Activated CD4-positive, alpha-beta T cell treated with anti-CD3 and anti-CD28 coated beads, Interleukin-10, Interleukin-2, amounts not matched to agents 100 ng/mL and 50 ng/mL, durations not matched to agents 16 hours and 8 hours (primary cell): ENCODE measurements at places on chromosomes 4 and X.

DNA sequence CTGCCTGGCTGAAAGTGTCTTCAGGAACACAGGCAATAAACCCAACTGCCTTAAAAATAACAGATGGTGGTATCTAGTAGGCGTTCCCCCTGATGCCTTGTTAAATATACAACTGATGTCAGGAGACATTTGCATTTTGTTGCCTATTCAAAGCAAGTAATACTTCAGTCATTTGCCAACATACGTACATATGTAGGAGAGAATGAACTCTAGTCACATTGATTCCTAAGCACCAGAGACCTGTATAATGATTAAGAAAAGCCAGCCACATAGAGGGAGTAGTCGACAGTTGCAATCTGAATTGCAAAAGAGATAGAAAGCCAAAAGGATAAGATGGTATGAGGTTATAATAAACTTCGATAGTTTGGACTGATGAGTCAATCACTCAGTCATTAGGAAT is 191.0 kb upstream of the EMCN start:
- DNase-seq: no peak

GRCh38 chr4:83639849-83640493 is 104.1 kb downstream of the GPAT3 start:
- DNase-seq: peak; percentile 69

DNA sequence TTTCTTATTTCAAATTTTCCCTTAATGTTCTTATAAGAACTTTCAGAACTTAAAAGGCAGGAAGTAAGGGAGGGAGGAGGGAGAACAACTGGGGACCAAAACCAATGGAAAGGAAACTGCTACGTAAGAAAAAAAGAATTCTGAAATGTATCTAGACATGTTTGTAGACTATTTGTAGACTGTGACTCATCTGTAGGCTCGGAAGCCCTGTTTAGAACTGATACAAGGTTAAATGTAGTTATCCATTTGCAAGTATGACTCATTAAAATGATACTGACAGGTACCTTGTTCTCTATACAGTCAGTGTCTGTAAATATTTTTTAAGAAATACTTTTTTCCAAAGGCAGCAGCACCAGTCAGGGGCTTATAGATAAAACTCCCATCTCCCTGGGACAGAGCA is 202.0 kb downstream of the DHX15 start:
- DNase-seq: peak; percentile 10

GRCh38 chr4:10492464-10492863 is 35.2 kb upstream of the ZNF518B start:
- no peak for DNase-seq

DNA sequence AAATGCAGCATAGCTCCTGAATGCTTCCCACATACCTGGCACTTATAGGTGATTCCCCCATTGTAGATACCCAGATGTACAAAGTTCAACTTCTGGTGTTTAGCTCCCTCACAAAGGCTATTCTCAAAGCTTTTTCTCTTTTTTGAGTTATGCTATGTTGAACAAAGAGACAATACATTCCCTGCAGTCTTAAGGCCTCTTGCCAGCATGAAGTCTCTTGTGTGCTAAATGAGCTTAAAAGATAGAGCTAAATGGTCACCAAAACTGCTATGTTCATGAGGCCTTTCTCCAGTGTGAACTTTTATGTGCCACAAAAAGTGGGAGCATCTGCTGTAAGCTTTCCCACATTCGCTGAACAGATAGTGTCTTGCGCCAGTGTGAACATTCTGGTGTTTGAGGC is 111.2 kb upstream of the TMEM47 start:
- no peak for DNase-seq

GRCh38 chr4:33737726-33738125 is 2506.6 kb downstream of the ARAP2 start:
- DNase-seq: no peak

DNA sequence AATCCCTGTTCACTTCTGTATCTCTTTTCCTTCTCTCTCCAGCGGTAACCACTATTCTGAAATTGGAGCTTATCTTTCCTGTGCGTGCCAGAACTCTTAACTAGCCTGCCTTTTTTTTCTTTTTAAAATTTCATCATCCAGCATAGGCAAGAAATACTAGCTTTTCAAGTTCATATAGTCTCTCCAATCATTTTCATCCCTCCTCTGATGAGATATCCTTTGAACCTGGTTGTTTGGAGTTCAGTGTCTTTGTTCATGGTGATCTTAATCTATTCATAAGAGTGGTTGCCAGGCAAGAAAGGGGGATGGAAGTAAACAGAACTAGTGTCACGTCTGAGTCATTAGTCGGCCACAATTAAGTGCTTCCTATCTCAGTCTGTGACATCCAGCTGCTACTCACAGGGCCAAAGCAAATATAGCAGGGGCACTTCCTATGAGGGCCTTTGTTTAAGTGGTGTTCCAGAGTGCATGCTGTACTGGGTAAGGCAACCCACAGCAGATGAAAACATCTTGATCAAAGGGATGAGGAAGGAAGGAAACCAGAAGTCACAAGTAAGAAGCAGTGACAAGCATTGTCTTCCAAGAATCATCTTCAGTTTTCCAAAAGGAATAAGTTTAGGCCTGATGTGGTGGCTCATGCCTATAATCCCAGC is 56.4 kb upstream of the XIAP start:
- DNase-seq: peak; percentile 53

- DNase-seq: no peak
Observed at GRCh38 chrX:42017971-42018370, 94.6 kb upstream of the CASK start.

- DNase-seq: no peak
Observed at GRCh38 chr4:53830511-53830910, 233.9 kb downstream of the CHIC2 start.

DNA sequence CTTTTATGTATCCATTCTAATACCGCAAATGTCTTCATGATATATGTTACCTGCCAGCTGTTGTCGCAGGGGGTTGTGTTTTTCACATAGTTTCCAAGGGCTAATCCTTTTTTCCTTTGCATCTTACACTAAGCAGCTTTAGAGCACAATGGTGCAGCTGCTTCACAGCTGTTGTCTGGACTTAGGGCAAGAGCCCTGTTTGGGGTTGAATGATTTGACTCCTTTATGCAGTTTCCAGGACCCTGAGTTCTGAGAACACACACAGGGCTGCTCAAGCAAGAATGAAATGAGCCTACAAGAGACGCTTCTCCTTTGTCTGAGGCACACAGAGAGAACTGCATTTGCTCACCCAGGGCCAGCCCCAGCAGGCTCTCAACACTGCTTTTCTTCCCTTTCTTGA is 20.2 kb downstream of the CCNG2 start:
- DNase-seq: no peak

DNA sequence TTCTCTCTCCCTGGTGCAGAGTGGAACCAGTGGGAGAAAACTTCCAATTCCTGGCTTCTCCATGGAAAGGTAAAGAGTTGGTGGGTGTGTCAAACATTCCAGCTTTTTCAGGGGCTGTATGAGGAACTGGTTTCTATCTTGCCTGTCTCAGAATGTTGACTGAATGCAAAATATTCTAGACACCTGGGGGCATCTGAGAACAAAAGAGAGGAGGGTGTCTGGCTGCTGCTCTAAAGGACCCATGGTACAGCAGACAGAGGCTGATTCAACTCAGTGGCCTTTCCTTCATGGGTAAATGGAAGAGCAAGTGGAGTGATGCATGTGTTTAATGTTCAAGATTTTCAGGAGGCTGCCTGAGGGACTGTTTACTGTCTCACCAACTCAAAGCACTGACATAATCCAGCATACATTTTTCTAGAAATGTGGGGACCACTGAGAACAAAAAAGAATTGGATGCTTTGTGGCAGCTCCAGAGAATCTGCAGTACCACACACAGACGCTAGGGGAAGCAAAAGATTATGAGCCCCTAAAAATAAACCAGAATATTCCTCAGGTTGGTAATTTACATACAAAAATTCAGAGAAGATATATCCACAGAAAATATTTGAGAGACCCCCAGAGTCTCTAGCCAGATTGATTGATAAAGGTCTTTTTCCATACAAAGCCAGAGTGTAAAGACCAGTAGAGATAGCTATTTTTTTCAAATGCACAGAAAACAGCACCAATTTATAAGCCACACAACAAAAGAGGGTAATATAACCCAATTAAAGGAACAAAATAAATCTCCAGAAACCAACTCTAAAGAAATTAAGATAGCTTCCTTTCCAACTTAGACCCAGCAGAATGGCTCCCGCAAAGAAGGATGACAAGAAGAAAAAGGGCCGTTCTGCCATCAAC is 48.0 kb upstream of the STARD8 start:
- no peak for DNase-seq

- no peak for DNase-seq
Observed at GRCh38 chr4:141789716-141790115, 153.3 kb downstream of the IL15 start.

GRCh38 chrX:69116077-69116476 is 49.2 kb downstream of the PJA1 start:
- DNase-seq: no peak

- DNase-seq: no peak
Observed at GRCh38 chr4:189285377-189285776, 655.3 kb upstream of the FRG1 start.

DNA sequence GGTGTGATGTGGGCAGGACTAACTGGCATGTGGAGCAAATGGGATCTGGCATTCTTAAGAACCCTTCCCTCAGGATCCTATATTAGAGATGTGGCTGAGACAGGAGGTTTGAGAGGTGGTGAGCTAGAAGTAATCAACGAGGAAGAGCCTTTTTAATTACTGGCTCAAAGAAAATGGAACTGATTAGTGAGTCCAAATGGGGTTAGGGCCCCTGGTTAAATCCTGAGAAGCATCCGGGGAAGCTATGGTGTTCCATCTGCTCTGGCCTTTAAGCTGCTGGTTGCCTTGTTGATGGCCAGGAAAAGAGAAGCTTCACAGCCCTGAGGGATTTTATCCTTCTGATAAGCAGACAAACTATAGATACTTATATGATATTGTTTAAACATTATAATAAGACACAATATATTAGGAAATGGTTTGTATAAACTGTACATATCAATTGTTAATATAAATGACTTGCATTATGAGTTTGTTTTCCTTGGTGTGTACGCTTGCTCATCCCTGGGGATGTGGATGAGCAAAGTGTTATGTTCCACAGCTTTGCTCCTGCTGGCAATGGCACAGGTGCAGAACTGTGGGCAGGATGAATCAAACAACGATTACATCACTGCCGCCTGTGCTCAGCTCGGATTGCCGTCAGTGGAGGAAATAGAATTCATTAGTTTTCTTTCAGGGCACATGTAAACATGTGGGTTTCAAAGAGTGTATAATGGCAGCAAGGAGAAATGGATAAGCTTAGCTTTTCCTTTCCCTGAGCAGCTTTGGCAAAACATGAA is 328.6 kb upstream of the ARX start:
- no peak for DNase-seq

- no peak for DNase-seq
Observed at GRCh38 chr4:10706236-10706635, 21.7 kb upstream of the CLNK start.

- DNase-seq: no peak
Observed at GRCh38 chrX:108590496-108590895, 145.9 kb downstream of the IRS4 start.

DNA sequence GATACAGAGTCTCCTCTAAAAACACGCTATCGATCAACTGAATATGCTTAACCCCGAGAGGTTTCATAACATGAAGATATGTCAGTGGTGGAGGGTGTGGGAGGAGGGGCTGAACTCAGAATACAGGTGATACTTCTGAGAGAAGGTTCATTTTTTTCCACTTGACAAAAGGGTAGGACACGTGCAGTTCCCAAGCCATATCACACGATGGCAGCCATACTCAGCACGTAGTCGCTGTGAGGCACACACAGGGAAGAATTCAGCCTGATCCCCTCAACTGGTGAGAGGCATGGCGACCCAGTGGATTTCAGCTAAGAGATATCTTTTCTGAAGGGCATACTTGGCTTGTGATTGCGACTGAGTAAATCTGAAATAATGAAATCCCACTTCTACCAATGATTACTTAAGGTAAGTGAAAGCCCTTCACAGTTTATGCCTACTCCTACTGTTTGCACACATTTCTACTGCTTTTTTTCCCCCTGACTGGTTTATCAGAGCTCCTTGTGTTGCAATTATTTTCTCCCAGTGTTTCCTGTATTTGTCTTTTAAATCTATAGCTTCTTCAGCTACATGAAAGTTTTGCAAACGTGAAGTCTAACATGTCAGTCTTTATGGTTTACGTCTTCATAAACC is 133.1 kb downstream of the CORIN start:
- DNase-seq: peak; percentile 28

GRCh38 chr4:149077181-149077580 is 635.0 kb upstream of the NR3C2 start:
- DNase-seq: no peak

DNA sequence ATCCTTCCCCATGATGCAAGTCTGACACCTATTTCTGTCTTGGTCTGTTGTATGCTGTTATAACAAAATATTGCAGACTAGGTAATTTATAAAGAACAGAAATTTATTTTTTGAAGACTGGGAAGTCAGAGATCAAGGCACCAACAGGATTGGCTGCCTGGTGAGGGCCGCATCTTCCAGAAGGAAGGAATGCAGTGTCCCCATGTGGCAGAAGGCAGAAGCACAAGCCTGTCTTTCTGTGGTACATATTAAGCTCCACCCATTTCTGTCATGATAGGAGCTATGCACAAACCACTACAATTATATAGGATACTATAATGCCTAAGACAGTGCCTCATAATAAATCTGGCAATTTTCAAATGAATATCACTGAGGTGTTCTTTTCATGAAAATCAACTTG is 502.3 kb upstream of the DIAPH2 start:
- DNase-seq: peak; percentile 11

DNA sequence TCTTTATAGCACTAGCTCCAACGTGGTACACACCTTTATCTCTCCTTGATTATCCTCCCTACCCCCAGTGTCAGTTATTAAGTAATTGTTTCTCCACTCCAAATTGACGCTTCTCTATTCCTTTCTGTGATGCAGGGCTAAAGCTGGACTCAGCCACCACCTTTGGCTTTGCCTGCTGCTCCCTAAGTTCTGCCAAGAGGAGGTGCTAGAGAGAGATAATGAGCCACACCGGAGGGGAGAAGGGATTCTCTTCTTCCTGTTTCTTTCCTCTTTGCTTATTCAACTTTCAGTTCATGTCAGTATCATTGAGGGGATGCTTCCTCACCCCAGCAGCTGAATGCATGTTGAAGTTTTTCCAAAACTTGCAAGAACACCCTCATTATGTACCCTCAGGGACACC is 176.5 kb downstream of the GBA3 start:
- no peak for DNase-seq

GRCh38 chr4:55949482-55949802 is 697 bp downstream of the CEP135 start:
- no peak for DNase-seq

- no peak for DNase-seq
Observed at GRCh38 chrX:57367649-57368048, 81.1 kb downstream of the FAAH2 start.

GRCh38 chr4:94534401-94535312 is 82.9 kb downstream of the PDLIM5 start:
- DNase-seq: no peak
